ENCODE measurements at places on chromosomes 4 and X.

- DNase-seq: no peak
Observed at GRCh38 chr4:127822430-127822829, 40.3 kb downstream of the HSPA4L start.

GRCh38 chr4:170386971-170387370 is 297.2 kb upstream of the AADAT start:
- DNase-seq: no peak

DNA sequence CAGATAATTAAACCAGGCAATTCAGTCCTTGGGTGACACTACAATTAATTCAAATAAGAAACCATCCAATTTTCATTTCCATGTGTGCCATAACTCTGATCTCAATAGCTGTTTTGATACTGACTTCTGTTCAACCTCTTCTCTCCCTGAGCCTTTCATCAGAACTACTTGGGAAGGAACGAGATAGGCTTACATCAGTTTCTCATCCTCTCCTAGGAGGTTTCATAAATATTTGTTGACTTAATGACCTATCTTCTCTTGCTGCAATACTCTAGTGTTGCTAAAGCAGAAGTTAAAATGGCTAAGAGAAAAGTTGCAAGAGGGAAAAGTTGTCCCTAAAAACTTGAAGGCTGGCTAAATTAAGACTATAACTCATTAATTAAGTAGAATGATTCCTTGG is 41.8 kb downstream of the PRKG2 start:
- no peak for DNase-seq

DNA sequence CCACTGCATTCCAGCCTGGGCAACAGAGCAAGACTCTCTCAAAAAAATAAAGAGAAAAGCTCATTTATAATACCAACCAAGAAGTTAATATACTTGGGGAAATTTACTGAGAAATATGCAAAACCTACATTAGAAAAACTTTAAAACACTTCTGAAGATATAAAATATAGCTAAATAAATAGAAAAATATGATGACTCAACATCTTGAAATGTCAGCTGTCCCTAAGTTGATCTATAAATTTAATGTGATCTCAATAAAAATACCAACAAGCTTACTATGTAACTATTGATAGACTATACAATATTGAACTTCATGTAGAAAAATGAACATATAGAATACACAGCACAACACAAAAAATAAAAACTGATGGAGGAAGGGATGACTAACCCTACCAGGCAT is 87.5 kb upstream of the INTU start:
- DNase-seq: no peak

DNA sequence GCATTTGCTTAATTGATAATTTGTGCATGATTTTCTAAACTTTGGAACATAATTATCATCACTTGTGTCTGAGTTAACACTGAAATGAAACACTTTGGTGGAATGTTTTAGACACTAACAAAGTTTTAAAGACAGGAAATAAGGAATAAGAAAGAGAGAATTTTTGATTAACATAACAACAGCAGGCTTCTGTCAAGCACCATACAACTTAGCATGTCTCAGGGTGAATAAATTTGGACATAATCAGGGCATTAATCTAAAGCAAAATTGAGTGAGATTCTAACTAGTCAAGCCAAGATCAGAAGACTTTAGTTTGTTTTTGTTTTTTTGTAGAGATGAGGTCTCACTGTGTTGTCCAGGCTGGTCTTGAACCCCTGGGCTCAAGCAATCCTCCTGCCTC is 28.1 kb upstream of the DUSP21 start:
- DNase-seq: no peak

DNA sequence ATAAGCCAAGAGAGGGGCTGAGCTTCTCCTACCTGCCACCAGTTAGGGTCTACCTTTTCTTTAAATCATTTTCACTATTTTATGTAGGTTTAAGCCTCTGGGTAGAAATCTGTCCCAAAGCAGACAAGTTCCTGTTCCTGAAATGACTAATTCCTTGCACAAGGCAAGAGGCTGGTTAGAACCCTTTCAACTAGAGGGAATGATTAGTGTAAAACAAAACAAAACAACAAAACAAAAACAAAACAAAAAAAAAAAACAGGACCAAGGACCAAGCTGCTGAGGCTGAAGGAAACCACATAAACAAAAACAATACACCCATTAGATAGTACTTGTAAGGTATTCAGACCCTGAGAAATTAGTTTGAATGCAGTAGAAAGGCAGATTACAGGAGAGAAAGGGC is 62.7 kb downstream of the MAML3 start:
- DNase-seq: no peak

DNA sequence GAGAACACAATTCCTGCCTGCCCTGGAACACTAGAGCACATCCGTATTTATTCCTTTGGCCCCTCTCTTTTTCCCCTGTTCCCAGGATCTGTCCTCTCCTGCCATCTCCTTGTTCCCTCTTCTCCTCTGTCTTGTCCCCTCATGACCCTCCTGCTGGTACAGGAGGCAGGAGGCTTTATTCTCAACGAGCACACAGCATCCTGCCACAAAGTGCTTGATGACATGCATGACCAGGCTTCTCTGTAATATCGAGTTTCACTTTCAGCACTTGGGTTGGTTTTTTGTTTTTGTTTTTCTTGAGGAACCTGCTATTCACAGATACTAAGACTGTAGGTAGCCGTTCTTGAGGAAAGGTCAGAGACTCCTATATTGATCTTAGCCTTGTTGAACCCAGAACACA is 35.3 kb downstream of the NALF2 start:
- no peak for DNase-seq

GRCh38 chr4:113977526-113977855 is 2.0 kb downstream of the ARSJ start:
- DNase-seq: no peak

GRCh38 chrX:50579955-50580354 is 109.3 kb upstream of the DGKK start:
- no peak for DNase-seq

- no peak for DNase-seq
Observed at GRCh38 chrX:124211312-124211942, 121.0 kb upstream of the TEX13D start.

DNA sequence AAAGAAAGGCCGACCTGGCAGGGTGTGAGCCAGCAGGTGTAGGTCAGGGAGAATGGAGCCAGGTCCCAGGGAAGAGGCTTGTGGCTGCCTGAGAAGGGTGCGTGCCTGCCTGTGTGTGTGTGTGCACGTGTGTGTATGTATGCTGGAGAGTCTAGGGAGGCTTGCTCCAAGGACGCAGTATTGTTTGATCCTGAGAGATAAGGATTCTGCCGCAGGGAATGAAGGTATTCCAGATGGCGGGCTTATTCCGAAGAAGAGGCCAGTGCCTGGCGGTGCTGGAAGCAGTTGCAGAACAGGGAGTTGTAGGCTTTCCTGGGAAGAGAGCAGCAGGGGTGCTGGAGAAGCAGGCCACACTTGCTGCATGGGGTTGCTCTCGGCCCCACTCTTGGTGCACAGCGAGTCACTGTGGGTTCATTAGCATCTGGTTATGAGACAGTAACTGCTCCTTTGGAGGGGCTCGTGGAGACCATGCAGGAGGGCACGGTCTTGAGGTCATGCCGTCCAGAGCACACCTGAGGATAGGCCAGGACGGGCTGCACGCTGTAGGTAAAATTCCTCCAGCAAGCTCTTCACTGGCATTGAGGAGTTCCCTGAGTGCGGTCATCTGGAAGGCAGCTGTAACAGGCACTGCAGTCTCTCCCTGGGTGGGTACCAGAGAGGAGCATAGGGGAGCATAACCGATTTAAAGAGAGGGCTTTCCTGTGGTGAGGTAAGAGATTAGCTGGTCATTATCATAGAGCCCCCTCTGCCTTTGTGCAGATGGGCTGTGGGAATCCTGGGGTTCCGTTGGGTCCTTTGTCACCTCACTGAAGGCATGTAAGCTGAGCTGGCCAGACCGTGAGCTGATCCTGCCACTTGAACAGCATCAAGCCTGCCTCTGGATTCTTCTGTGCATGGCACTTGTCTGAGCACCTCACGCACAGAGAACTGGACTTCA is 29.9 kb upstream of the MSANTD1 start:
- peak; percentile 37 for DNase-seq

DNA sequence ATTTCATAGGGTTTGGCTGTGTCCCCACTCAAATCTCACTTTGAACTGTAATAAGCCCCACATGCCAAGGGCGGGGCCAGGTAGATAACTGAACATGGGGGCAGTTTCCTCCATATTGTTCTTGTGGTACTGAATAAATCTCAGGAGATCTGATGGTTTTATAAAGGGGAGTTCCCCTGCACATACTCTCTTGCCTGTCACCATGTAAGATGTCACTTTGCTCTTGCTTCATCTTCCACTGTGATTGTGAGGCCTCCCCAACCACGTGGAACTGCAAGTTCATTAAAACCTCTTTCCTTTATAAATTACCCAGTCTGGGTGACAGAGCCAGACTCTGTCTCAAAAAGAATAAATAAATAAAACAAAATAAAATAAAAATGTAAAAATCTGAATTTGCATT is 95.9 kb downstream of the PDS5A start:
- DNase-seq: no peak

DNA sequence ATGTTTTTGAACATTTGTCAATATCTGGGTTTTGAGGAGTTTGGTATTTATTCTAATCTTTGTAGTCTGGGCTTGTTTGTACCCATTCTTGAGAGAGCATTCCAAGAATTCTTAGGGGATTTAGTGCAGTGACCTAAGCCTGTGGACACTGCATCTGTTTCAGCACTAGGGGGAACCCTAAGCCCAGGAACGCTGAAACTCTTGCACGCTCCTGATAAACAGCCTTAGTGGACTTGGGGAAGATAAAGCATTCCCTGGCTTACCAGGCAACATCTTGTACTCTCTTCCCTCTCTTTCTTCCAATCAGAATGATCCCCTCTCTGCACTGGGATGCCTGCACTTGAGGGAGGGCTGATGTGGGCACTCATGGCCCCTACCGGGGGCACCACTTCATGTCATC is 654.9 kb upstream of the HTR2C start:
- DNase-seq: no peak

GRCh38 chr4:81600520-81601357 is 129.0 kb upstream of the RASGEF1B start:
- DNase-seq: no peak

GRCh38 chr4:165872461-165873297 is at the start of gene TLL1:
TSS of gene TLL1 (plus strand) at chr4:165873237. CDS start at chr4:165873905, 668 bp downstream.
- no peak for DNase-seq

- DNase-seq: no peak
Observed at GRCh38 chr4:173191623-173192041, 23.0 kb downstream of the GALNT7 start.

DNA sequence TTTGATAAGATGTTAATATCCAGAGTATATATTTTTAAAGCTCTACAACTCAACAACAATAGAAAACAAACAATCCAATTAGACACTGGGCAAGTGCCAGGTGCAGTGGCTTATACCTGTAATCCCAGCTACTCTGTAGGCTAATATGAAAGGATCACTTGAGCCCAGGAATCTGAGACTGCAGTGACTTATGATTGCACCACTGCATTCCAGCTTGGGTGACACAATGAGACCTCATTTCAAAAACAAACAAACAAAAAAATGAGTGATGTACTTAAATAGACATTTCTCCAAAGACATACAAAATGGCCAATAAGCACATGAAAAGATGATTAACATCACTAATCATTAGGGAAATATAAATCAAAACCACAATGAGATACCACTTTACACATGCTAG is 356.8 kb upstream of the PCDH10 start:
- DNase-seq: no peak

- no peak for DNase-seq
Observed at GRCh38 chr4:136337216-136337615, 1195.1 kb downstream of the PCDH18 start.

- DNase-seq: no peak
Observed at GRCh38 chr4:13597141-13597540, 30.4 kb downstream of the BOD1L1 start.

DNA sequence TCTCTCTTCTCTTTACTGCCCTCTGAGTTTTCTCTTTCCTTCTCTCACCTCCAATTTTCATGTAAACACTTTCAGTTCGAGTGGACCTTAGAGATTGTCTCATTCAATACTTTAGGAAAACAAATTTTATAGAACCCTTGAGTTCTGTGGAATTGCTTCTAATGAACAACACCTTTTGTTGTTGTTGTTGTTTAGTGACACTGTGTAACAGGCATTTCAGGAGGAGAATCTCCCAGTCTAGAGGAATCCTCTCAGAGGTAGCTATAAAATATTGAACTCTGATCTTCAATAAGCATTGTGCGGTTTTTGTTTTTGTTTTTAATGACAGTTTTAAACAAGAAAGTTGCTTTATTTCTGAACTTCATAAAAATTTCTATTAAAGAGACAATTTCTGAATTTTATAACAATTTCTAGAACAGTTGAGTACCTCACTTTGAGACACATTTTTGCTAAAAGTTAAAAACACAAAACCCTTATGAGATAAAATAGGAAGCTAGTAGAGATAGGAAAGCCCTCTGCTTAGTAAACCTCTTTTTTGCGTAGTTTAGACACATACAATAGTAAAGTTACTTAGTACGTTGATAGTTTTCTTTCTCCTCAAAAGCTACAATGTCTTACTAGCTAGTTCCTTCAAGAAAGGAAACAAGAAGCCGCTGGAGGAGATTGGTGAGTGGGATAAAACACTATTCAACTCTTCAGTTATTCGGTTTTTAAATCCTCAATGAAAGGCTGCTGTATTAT is 38.8 kb downstream of the CLCN3 start:
- DNase-seq: no peak

DNA sequence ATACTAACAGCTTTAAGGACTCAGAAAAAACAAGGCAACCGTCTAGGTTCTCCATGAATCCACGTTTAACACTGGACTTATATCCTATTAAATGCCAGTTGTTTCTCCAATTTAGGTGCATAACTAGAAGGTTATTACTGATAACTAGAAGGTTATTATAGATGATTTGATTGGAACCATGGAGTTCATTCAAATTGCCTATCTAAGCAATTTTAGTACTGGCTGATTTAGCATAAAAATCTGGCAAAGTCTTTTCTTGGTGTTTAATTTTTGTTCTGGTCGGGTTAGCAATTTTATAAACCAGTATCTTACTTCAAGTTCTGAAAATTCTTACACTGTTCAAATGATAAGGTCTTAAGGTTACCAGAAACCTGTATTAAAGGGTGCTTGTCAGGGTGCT is 672.8 kb upstream of the GNPDA2 start:
- no peak for DNase-seq

- no peak for DNase-seq
Observed at GRCh38 chrX:106894978-106895452, 8.1 kb downstream of the RIPPLY1 start.

DNA sequence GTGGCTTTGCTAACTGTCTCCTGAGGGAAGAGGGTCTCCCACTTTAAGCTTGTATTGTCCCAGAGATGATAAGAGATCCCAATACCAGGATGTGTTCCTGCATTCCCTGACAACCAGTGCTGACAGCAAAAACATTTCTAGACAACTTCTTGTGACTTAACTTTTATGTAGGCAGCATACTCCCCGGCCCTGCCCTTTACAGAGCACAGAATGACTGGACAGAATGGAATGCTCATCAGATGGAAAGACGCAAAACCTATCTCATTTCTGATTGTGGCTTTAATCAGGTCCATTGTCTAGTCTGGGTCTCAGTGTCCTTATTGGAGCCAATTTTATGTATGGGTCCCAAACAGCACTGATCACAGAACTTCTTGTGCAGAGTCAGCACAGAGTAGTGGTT is 18.2 kb upstream of the PLAC1 start:
- no peak for DNase-seq

- DNase-seq: no peak
Observed at GRCh38 chr4:8390577-8390976, 49.9 kb downstream of the ACOX3 start.

Data from tibial artery (tissue), 4 donors.